ENCODE measurements at places on chromosomes 4 and X.

- no peak for DNase-seq
Measured at GRCh38 chr4:57103051-57103450, 7.1 kb downstream of the IGFBP7 start.

DNA sequence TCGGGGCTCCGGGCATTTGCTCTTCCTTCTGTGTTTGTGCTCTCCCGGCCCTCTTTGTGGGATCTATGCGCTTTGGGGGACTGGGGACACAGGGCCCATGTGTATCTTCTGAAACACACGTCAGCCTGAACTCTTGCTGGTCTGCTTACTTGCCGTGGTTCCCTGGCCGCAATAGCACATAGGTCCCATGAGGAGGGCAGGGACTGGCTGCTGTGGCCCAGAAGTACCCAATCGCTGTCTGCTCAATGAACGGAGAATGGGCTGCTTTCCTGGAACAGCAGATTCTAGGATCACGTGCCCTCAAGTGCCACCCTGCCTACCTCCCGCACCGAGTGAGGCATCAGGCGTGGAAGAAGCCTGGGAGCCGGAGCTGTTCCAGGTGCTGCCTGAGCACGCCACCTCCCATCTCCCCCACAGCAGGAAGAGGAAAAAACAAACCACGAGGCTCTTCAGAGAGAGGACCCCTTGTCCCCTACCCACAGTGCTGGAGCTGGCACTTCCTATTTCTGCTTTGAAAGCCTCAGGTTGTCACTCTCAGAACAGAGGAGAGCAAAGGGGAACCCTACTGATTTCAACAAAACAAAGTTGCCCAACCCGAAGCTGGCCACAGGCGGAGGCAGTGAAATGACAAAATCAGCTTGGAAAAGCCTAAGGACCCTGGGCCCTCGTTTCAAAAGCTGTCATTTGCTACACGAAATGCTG, 3.8 kb downstream of the G6PD start:
- DNase-seq = peak; percentile 32

DNA sequence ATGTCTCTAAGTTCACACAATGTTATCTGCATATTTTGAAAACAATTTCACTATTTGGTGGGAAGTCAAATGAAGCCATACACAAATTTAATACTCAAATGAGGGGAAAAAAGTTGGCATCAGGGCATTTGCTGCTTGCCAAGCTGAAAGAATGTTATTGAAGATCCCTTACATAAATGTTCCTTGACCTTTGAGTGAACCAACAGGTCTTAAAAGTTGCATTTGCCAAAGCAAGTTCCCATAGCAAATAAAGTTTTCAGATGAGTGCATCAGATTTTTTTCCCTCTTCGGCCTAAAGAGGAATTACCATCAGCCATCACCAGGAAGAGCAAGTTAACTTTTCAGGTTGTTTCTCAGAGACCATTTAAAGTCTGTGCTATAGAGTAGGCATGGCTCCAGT, 115.9 kb downstream of the COX18 start:
- DNase-seq = no peak

DNA sequence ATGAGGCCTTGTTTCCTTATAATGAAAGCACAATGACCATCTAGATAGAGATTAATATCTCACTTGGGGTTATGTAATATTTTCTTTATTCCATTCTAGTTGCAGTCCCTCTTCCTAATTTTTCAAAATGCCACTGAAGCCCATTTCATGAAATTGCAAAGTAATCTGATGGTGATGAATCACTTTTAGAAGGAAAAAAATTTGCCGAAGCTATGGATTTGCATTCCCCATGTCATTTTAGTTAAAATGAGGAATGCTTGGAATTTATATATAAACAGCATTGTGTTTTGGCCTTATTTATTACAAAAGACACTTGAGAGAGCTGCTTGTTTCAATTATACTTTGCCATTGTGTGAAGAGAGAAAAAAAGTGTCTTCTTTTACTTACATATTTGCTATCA, 241.7 kb upstream of the TEX13A start:
- no peak for DNase-seq

DNA sequence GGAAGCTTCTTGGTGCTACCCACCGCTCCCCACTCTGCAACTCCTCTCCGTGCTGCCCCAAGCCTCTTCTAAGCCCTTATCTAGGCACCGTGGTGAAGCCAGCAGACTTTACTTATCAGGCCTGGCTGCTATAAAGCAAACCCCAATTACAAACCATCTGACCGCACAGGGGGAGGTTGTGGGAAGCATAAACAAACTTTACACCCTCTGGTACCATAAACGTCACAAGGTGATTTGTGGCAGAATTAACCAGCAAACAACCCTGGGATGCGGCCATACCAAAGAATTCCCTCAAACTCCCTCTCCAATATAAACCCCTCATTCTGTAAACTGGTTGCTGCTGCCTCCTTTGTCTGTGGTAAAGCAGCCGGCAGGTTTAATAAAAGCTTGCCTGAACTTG, 55.2 kb downstream of the MAGEC2 start:
- DNase-seq = no peak

- no peak for DNase-seq
Measured at GRCh38 chrX:12898073-12898472, 8.3 kb upstream of the TLR8 start.

- DNase-seq = no peak
Measured at GRCh38 chr4:71604785-71605184, 179.1 kb downstream of the GC start.

DNA sequence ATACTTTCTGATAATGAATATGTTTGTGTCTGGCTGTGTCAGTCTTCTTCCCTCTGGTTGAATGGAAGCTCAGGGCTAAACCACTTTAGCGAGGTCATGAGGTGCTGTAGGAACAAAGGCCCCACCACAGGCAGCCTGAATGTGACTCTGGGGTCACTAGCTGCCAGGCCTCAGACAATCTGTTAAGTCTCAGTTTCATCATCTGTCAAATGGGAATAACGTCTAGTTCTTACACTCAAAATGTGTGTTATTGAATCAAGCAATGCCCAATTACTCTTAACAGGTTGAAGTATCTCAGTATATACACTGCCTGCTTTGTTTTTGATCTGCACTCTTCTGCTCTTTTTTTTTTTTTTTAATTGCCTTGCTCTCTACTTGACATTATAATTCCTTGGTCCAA, 148.6 kb downstream of the STK32B start:
- DNase-seq = no peak

DNA sequence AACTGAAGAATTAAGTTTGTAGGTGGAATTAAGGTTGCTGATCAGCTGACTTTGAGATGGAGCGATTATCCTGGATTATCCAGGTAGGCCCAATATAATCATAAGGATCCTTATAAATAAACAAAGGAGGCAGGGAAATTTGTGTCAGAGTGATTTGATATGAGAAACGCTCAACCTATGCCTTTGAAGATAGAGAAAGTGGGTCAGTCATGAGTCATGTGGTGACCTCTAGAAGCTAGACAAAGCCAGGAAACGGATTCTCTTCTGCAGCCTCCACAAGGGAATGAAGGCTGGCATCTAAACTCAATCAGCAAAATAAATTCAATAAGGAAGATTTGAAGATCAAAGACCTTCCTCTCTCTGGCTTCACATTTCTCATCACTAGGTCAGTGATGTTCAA, 41.5 kb upstream of the SMIM10 start:
- no peak for DNase-seq

DNA sequence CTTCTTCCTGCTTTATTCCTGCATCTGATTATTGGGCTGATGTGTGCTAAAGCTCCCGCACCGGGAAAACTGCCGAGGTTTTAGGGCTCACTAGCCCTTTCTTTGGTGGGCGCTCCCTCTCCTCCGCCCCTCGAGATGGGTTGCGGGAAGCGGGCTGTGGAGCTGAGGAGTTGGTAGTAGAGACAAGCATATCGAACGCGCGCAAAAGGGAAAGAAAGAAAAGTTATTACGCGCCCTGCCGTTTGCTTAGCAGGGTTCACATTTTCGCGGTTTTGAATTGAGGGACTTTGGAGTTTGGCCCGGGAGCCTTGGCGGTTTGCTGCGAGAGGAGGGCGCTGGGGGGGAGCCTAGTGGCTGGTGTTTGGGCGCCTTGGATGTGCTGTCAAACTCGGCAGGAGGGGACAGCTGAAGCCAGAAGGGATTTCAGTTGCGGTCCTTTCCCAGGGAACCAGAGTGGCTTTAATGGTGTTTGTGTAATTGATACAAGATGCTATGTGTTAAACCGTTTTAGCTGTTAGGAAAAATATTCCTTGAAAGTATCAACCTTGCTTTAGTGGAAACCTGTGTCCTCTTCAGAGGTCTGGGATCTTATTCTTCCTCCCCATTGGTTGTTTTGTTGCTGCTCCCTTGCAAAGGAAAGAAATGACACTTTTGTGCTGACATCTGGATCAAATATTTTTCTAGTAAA, 1.1 kb downstream of the GAB1 start:
- no peak for DNase-seq

- peak; percentile 1 for DNase-seq
Measured at GRCh38 chr4:183098019-183098722, 886 bp upstream of the WWC2 start.

GRCh38 chr4:4870576-4871241, 11.2 kb downstream of the MSX1 start:
- DNase-seq = no peak

DNA sequence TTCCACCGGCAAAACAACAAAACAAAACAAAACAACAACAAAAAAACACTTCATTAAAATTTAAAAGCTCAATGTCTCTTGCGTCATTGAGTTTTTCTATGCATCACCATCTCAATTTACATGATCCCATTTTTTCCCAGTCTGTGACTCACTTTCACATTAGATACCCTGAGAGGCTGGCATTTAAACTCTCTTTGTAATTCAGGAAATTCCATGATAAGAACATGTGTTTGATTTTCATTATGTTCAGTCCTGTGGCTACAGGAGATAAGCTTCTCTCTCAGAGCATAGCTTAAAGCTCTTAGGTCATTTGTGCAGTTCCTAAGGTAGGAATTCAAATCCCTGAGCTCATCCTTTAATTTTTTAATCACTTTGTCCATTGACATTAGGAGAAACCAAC, 104.6 kb downstream of the NBDY start:
- DNase-seq = no peak

GRCh38 chr4:52983563-52984303, 121.6 kb downstream of the RASL11B start:
- DNase-seq = peak; percentile 57

GRCh38 chr4:15714646-15715435, 12.0 kb downstream of the BST1 start:
- no peak for DNase-seq

GRCh38 chrX:76148753-76149152, 24.1 kb upstream of the PBDC1 start:
- DNase-seq = peak; percentile 64

- DNase-seq = no peak
Measured at GRCh38 chr4:13268703-13269102, 215.4 kb downstream of the RAB28 start.

- no peak for DNase-seq
Measured at GRCh38 chr4:57445686-57446085, 335.5 kb upstream of the IGFBP7 start.

GRCh38 chr4:113243312-113243711, 193.9 kb downstream of the ANK2 start:
- DNase-seq = no peak

DNA sequence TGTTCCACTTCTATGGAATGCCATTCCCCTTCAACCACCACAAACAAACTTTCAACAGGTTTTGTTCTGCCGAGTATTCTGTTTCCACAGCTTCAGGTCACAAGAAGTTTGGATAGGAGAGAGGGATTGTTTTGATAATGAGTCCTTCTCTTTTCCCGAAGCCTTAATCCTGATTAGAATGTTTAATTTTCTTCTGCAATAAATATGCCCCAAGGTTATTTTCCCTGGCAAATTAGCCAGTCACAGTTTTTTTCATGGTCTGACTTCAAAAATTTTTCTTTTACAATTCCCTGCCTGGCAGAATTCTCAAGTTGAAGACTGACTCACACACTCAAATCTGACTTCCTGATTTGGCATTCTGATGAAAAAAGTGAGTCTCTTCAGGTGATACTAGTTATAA, 33.1 kb upstream of the EDNRA start:
- DNase-seq = no peak

GRCh38 chrX:150680974-150681373, 12.2 kb upstream of the MTMR1 start:
- no peak for DNase-seq

GRCh38 chr4:86178211-86178610, 181.6 kb downstream of the MAPK10 start:
- no peak for DNase-seq

DNA sequence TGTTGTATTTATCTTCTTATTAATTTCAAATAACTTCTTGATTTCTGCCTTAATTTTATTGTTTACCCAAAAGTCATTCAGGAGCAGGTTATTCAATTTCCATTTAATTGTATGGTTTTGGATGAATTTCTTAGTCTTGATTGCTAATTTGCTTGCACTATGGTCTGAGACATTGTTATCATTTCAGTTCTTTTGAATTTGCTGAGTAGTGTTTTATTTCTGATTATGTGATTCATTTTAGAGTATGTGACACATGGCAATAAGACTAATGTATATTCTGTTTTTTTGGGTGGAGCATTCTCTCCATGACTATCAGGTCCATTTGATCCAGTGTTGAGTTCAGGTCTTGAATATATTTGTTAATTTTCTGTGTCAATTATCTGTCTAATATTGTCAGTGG, 236.7 kb downstream of the EDA2R start:
- DNase-seq = no peak

- DNase-seq = no peak
Measured at GRCh38 chr4:6471307-6472007, 957 bp downstream of the PPP2R2C start.

DNA sequence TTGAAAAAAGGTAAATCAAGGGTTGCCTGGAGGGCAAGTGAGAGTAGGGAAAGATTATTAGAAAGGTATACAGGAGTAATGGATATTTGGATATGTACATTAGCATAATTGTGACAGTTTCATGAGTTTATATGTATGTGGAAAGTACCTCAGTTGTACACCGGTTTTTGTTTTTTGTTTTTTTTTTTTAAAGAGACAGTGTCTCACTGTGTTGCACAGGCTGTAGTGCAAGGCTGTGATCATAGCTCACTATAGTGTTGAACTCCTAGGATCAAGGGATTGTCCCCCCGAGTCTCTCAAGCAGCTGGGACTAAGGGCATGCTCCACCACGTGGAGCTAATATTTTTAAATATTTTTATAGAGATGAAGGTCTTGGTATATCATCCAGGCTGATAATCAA, 15.3 kb upstream of the HPGD start:
- no peak for DNase-seq

All from CD4-positive, alpha-beta T cell treated with Interleukin-10 for 1 hour (primary cell).